Ammon's horn (tissue), 1 donor: ENCODE measurements at places on chromosomes 1 and 21.
A peak's percentile ranks its signal among the peaks of the same experiment; 100 is the strongest.

GRCh38 chr1:196178083-196178635, 430.1 kb downstream of the KCNT2 start:
- no peak for DNase-seq

DNA sequence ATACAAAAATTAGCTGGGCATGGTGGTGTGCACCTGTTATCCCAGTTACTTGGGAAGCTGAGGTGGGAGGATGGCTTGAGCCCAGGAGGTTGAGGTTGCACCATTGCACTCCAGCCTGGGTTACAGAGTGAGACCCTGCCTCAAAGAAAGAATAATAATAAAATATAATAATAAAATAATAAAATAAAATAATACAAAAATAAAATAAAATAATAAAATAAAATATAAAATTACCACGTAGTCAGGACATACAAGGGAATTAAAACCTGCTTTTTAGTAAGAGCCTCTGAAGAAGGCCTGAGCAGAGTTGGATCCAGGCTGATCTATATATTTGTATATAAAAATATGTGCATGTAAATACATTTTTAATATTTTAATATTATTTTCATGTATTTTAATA, 41.7 kb downstream of the EPHB2 start:
- no peak for DNase-seq

DNA sequence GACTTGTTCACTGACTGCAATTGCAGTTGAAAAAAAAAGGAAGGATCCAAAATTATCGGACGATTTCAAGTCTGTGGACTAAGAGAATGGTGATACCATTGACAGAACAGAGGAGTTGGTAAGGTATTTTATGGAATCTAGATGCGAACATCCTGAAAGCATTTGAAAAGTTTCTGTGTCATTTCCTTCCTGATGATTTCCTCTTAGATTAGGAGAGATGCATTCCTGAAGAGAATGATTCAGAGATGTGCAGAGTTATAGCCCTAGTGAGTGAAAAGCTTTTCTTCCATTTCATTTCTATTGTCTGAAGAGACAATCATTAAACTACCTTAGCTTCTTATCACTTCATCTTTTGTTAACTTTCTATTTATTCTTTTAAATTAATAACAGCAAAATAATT, 200.0 kb downstream of the KCNK2 start:
- DNase-seq = no peak

DNA sequence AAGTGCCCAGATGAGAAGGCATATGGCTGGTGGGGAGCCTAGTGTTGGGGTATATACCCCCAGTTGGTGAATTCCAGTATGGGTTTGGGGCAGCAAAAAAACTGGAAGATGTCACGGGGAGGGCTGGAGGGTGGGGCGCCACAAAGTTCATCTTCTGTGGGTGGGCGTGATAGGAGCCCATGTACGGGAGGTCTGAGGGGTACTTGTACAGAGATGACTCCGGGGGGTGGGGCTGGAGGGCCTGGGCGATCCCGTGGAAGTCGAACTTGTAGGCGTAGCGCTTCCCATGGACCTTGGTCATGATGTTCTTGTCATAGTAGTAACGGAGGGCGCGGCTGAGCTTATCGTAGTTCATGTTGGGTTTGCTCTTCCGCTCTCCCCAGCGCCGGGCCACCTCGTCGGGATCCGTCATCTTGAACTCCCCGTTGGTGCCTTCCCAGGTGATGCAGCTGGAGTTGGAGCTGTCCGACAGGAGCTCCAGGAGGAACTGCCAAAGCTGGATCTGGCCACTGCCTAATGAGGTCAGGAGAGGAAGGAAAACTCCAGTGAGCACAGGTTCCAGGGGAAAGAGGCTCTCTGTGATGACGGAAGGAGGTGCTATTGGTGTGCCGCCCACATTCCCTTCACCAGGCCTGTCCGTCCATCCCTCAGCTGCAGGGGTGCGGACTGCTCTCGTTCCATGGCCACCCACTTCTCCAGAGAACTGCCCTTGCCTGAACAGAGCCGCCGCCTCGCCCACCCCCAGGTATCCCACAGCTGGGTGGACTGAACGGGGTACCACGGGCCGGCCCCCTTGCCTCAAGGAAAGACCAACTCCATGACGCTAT, 114.7 kb downstream of the ERG start:
- no peak for DNase-seq

GRCh38 chr1:99527078-99527477, 118.8 kb upstream of the PALMD start:
- no peak for DNase-seq

DNA sequence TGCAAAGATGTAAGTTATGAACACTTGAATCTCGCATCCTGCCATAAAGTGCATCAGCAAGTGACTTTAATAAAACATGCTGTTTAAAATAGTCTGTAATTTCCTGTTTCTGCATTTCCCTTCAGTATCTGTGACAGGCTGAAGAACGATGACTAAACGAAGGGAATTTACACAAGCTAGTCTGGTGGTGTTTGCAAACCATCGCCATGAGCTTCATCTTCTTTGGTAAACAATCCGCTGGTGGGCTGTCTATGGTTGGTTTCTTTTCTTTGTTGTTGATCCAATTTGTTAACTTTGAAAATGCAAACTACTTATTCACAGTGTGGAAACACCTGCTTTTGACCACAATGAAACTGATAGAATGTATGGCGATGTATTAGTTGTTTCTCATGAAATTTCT, 13.9 kb downstream of the SERTAD4 start:
- no peak for DNase-seq

GRCh38 chr1:225567789-225568188, 85.1 kb downstream of the ENAH start:
- no peak for DNase-seq

DNA sequence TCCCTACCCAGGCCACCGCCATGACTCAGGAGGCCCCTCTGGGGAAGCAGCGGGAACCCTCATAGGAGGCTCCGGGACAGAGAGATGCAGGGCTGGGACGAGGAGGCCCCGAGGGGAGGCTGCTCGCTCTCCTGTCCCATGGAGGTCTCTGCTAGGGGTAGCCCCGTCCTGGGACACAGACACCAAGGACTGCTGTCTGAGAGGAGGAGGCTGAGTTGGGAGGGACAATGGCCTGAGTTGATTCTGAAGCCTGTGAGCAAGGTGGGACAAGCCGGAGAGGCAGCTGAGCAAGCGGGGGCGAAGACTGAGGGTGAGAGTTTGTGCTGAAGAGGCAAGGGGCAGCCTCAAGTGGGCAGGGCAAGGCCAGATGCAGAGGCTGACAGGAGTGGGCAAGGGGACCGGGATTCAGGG, 17.4 kb downstream of the SLC27A3 start:
- DNase-seq = peak; percentile 1

- no peak for DNase-seq
Measured at GRCh38 chr1:23791516-23792047, 637 bp downstream of the LYPLA2 start.

GRCh38 chr1:220787069-220787619, 431 bp downstream of the MTARC1 start:
- DNase-seq = no peak

DNA sequence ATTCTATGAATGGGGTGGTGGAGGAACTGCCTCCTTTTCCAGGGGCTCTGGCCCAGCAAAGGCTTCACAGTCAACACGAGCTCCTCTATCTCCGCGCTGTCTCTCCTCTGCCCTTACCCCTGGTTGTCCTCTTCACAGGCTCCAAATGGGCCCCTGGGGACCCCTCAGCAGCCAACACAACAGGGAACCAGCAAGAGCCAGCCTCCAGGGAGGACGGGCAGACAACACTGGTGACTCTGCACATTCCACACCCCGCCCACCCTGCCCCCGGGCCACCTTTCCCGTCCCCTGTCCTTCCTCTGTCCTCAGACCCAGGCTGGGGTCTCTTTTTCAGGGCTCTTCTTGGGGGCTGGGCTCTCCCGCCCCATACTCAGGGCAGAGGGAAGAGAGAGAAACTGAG, 17.5 kb upstream of the ETV3 start:
- no peak for DNase-seq

- peak; percentile 74 for DNase-seq
Measured at GRCh38 chr1:3727042-3727824, 25.0 kb upstream of the CCDC27 start.

DNA sequence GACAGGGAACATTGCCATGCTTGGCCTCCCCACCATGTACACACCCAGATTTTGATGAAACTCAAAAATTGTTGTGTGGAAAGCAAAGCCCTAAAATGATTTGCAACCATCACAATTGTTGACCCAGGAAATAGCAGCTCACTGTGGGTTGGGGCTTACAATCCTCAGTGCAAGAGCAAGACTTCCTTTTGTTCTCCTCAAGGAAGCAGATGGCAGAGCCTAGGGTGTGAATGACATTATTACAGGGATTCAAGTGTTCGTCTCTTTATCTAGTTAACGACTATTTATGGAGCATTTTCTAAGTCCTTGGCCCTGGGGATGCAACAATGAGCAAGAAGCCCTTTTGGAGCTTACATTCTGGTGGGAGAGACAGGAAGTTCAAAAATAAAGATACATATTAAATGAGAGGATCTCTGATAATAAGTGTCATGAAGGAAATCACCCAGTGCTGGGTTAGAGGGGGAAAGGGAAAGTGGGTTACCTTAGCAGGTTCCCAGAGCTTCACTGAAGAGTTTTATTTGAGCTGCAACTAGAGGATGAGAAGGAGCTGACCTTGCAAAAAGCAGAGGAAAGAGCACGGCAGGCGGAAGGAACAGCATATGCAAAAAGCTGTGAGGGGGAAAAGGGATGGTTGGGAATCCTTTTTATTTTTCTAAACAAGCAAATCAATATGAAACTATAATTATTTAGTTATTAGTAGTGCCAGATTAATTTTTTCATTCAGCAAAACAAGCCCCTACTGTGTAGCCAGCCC, 38.5 kb upstream of the ID3 start:
- no peak for DNase-seq

- no peak for DNase-seq
Measured at GRCh38 chr1:12063141-12064072, at the start of gene TNFRSF8. TSS of gene TNFRSF8 (plus strand) at chr1:12063303. CDS start at chr1:12063599, 296 bp downstream.

GRCh38 chr1:172547071-172547470, 14.1 kb downstream of the SUCO start:
- DNase-seq = no peak

DNA sequence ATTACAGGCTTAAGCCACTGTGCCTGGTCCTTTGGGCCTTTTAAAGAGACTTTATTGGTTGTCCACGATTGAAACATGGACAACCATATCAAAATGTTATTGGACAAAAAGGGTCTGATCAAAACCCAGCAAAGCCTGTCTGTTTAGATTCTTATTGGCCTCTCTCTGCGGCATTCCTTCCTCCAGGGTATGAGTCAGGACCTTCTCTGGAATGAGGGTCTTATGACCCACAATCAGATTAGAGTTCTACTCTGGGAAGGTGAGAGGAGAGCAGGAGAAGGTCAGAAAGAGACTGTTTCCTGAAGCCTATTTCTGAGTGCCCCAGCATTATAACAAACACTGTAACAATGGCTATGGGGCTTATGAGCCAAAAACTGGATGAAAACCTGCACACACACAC, 7.9 kb downstream of the LURAP1 start:
- no peak for DNase-seq

- DNase-seq = peak; percentile 67
Measured at GRCh38 chr1:44903011-44903680, 60.1 kb upstream of the PTCH2 start.

- DNase-seq = no peak
Measured at GRCh38 chr1:229309074-229309473, 33.8 kb downstream of the CCSAP start.

- DNase-seq = no peak
Measured at GRCh38 chr1:206786212-206786886, 14.1 kb upstream of the IL10 start.

- no peak for DNase-seq
Measured at GRCh38 chr1:80375109-80375508, 1368.6 kb upstream of the ADGRL4 start.

DNA sequence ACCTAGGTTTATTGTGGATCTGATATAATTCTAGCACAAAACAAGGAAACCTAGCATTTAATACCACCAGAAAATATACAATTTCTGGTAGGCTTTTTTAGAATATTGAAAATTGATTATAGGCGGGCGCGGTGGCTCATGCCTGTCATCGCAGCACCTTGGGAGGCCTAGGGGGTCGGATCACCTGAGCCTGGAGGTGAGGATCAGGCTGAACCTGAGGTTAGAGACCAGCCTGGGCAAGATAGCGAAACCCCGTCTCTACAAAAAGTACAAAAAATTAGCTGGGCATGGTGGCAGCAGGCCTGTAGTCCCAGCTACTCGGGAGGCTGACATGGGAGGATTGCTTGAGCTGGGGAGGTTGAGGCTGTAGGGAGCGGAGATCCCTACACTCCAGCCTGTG, 948 bp upstream of the COP1 start:
- DNase-seq = no peak

GRCh38 chr1:119885903-119886783, 10.2 kb downstream of the ADAM30 start:
- peak; percentile 18 for DNase-seq

- peak; percentile 94 for DNase-seq
Measured at GRCh38 chr1:31218705-31219104, 21.0 kb downstream of the NKAIN1 start.

DNA sequence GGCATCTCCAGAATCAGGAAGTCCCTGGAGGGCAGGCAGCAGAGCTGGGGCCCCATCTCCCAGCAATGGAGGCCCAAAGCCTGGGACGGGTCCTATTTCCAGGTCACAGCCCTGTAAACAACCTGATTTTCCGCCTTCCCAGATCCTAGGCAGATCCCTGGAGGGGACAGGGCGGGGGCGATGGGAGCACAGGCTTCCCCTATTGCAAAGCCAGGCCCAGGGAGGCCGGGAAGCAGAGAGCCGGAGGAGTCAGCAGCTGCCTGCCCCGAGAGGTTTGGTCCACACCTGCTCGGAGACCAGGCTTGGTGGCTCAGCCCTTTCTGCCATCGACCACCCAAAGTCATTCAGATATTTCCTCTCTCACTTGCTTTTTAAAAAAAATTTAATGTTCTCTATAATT, 29.2 kb downstream of the CASZ1 start:
- no peak for DNase-seq

- no peak for DNase-seq
Measured at GRCh38 chr21:32719085-32719484, 8.7 kb downstream of the SYNJ1 start.

DNA sequence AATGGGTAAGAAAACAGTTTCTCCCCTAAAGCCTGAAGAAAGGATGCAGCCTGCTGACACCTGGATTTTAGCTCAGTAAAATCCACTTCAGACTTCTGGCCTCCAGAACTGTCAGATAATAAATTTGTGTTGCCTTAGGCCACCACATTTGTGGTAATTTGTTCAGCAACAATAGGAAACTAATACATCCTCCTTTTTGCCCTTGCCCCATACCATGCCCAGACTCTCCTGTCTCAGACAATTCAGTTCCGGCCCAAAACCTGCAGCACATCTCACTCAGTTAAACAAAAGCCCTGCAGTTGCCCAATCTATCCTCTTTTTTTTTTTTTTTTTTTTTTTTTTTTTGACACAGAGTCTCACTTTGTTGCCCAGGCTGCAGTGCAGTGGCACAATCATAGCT, 25.8 kb downstream of the SMIM12 start:
- no peak for DNase-seq

- DNase-seq = no peak
Measured at GRCh38 chr1:203321273-203322052, 16.1 kb downstream of the BTG2 start.

- no peak for DNase-seq
Measured at GRCh38 chr1:234427950-234428646, 50.9 kb downstream of the TARBP1 start.
